ENCODE measurements at places on chromosomes 3 and 15.

GRCh38 chr15:93025625-93025982 lies 63.4 kb downstream of the RGMA start:
- no peak for DNase-seq

- no peak for DNase-seq
Measured at GRCh38 chr15:90210593-90210992, 9.5 kb downstream of the SEMA4B start.

GRCh38 chr3:6521369-6522113 lies 339.4 kb upstream of the GRM7 start:
- DNase-seq, result no peak

DNA sequence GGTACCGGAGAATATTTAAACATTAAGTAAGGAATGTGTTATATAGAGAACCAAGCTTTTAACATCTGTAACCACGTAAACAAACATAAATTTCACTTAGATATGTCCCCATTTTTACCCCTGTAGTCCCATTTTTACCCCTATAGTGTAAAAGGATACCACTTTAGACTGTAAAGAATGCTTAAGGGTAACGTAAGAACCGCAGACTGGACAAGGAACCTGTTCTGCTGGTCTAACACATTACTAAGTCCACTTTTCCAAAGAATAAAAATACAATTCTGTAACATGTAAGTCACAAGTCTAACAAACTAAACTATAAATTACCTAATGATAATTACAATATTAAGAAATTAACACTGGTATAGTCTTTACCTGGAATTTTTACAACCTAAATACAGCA lies 2.9 kb downstream of the SLC12A6 start:
- DNase-seq, result no peak

DNA sequence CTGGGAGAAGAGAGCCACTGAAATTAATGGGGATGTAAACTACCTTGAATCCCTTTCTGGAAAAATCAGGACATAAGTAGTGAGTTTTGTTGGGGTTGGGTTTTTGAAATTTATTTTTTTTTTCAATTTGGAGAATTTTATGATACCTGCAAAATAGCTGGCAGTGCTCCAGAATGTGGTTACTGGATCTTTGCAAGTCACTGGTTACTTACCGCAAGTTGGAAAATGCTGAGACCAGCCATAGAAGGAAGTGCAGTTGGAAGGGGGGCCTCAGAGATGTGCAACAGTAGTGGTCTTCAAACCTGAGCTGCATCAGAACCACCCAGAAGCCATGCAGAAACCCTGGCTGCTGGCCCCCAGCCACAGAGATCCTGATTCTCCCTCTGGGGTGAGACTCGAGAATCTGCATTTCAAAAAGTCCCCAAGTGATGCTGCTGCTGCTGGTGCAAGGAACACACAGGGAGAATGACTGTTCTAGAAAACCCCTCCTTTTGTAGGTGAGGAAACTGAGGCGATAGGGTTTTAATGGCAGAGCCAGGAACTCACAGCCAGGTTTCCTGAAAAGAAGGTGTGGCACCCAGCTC lies 39.7 kb downstream of the SEMA5B start:
- no peak for DNase-seq

GRCh38 chr15:101543431-101543830 lies 53.9 kb upstream of the PCSK6 start:
- no peak for DNase-seq

DNA sequence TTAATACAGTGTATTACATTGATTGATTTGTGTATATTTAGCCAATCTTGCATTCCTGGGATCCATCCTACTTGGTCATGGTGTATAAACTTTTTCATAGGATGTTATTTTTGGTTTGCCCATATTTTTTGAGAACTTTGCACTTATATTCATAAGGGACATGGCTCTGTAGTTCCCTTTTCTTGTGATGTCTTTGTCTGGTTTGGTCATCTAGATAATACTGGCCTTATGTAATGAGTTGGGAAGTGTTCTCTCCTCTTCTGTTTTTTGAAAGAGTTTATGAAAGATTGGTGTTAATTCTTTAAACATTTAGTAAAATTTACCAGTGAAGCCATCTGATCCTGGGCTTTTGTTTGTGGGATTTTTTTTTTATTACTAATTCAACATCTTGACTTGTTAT lies 9.6 kb downstream of the CHST13 start:
- DNase-seq, result no peak

DNA sequence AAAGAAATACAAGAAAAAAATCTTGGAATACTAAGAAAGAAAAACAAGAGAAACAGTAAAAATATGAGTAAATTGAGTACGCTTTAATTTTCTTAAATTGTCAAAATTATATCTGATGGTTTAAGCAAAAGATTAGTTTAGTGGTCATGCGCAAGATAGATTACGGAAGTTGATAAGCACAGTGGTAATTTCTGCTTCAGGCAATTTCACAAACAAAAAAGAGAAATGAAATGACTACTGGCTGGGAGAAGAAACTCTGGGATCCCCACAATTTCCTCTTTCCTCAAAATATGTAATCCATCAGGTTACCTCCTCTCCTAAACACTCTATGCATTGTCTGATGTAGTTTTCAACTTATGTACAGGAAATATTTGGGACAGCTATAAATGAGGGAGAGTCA lies 9.0 kb downstream of the MYD88 start:
- DNase-seq, result no peak

Measured in activated T-cell treated with anti-CD3 and anti-CD28 coated beads for 4 hours (primary cell).